ENCODE measurements at places on chromosomes 1 and 21.

GRCh38 chr1:7374563-7375160, 396.4 kb upstream of the VAMP3 start:
- DNase-seq, result no peak

DNA sequence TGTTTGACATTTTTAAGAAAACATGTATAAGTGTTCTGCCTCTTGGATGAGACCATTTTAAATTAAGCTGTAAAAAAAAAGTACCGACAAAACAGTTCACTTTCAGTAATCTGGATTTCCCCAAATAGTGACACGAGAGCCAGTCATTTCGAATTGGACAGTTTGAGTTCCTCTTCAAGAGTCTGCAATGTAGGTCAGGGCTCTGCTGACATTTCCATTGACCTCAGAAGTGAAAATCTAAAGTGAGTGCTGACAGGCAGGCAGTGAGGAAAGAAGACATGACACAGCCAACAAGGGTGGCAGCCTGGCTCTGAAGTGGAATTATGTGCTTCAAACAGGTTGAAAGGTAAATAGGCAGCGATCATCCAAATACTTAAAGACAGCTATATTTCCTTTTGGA, at the start of gene IL23R:
TSS of gene IL23R (plus strand) at position 259 of the 400 bp plus-strand sequence. CDS start 1,667 bp downstream, outside the sequence.
- no peak for DNase-seq

DNA sequence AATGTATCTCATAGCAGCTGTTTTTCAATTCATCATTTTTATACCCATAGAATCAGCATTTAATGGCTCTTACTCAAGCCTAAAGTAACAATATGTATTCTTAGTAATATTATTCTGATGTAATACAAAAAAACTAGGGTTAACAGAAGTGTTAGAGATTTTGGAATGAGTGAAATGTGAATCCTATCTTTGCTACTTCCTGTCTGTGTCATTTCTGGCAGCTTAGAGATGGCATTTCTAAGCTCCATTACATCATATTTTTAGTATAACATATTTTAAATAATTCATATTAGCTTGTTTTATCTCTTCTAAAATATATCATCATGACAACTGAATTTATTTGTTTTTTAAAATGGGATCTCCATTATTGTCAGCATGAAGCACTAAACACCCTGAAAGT, 90.2 kb downstream of the LRRC7 start:
- DNase-seq, result no peak

- no peak for DNase-seq
Observed at GRCh38 chr1:203794764-203795440, 521 bp upstream of the ZBED6 start.

DNA sequence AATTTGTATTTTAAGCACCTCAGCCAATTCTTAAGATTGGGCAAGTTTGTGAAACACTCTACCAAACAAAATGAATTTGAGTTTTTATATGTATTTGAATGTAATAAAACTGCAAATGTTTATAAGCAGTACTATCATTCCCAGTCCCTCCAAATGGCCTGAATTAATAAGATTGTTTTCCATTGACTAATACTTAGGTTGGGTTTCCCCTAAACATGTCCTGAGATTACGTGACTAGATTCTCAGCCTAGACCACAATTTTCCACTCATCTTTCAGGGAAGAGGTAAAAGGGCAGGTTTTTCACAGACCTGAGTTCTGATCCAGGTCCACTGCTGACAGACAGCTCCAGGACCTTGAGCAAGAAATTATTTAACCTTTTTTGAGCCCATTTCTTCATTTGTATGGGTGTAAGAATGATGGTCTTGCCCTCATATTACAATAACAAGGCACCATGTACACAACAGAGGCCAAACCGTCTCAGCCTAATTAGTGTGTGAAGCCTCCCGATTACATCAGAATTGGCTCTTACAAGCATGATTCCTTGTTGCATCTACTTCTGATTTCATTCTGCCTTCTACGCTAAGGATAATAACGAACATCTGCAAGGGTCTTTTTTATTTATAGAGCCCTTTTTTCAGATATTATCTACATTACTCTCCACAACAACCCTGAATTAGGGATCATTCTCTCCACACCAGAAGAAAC, 51.2 kb downstream of the BEND5 start:
- no peak for DNase-seq

- no peak for DNase-seq
Observed at GRCh38 chr1:56057466-56058405, 521.6 kb downstream of the PLPP3 start.

GRCh38 chr1:167093846-167094516, at the start of gene STYXL2:
TSS of gene STYXL2 (plus strand) at chr1:167094075. CDS start at chr1:167094850, 775 bp downstream.
- DNase-seq, result no peak

DNA sequence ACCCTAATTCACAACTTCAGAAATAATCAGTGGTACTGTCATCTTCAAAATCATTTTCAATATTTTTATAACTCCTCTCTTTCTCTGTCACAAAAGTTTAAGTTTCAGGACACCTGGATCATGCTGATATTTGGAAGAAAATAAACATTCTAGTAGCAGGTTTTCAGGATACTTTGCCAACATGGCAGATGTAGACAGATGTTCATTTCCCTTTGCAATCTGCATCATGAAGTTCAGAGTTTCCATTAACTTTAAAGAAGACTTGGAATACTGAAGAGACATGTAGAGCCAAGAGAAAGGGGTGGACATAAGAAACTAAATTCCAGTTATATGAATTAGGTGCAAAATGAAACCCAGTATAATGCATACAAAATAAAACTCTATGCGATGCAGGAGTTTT, 218.1 kb downstream of the USH2A start:
- DNase-seq, result no peak

DNA sequence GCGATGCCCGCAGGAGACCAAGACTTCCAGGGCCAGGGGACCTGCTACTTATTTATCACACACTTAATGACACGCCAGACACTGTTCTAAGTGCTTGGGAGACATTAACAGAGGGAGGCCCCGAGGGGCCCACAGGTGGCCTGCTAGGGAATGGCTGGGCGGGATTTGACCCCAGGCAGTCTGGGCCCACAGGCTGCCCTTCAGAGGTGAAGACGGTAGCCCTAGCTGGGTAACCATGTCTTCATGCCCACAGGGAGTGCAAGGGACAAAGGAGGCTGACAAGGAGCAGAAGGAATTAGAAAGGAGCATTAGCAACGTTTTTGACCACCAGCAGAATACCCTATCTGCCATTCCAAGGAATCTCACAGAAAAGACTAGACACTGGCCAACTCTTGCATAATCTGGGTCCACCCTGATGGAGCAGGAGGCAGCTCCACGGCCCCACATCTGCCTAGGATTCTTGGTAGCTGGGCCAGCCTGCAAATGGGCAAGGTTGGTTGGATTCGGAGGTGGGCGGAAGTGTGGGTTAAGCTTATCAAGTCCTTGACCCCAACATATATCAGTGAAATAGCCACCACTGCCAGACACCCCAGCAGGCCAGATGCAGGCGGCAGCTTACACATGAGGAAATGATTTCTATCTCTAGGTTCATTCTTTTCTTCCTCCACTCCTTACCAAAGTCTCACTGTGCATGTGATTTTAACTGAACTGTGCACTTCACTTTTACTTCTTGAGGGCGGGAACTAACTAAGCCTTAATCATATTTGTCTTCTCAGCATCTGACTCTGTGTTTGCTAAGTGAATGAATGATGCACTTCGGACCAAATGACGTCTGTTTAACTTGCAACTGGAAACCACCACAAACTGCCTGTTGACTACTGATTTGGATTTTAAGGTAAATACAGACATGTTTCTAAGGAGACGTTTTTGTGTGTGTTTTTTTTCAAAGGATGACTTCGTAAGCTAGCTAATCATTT, 3.4 kb upstream of the ETS2 start:
- no peak for DNase-seq

DNA sequence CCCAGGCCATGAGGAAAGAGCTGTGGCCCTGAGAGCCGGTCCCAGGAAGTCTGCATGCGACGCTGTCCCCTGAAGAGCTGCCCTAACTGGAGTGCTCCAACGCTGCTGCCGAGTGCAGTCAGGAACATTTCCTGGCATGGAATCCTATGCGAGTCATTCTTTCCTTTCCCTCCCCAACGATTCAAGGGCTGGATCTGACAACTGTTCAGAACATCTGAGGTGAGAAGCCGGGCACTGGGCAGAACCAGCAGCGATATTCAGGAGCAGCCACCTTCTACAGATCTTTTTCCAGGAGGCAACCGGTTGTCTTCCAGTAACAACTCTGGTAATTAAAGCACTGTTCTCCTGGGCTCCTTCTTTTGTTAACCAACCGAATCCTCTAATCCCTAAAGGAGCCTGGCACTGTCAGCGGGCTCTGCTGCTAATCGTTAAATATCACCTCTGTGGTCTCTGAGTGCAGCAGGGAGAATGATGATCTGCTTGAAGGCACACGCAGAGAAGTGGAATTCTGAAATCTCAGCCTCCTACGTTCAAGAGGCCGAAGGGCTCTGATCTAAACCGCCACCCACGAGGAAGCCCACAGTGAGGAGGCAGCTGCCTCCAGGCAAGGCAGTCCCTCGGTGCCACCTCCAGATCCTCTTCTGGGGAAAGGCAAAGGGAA, 55.8 kb downstream of the SLC45A1 start:
- DNase-seq, result no peak

DNA sequence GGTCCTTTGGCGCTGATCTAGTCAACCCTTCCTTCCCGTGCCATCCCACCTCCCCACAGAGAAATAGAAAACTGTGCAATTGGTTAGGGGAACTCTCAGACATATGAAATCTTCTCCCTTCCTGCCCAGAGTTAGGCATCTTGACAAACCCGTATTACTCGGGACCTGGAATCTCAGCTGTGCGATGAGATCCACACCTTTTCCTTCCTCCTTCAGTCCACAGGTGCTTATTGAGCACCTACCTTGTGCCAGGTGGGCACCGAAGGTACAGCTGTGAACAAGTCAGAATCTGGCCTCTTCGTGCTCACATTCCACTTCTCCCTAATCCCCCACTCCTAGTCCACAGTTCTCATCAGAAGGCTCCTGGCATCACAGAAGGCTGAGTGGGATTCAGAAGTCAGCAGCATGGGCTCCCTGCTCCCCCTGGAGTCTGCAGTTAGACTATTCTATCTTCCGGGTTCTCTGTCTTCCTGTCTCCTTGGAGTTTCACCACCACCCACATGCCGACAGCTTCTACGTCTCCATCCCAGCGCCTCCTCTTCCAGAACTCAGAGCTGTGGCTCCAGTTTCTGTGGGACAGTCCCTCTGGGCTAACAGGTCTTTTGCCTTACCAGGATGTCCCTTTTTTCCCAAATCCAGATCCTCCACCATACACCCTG, 23.0 kb downstream of the KNCN start:
- peak; percentile 25 for DNase-seq

DNA sequence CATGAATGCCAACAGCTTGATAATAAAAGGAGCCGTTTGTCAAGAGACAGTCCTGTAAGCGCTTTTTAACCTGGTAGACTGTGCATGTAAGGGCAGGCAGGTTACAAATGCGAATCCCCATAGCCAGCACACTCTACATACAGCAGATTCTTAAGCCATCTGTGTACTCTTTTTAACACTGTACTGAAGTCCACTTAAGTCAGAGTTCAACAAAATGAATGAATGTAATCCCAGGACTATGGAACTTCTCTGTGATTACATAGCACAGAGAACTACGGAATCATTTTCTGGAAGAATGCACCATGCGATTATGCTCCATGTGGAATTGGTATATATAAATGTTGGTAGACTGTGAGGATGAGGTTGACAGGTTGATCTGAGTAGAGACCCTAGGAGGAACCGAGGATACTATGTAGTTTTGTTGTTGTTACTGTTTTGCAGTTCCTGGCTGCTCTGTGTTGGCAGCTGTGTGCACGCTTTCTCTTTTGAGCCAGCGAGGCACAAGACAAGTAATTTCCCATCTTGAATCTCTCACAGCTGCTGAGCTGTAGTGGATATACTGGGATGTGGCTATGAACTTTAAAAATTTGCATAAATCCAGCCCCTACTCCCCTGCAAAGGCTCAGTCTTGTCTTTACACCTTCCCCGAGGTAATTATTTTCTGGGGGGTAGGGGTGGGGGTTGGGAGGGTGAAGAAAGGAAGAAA, 21.9 kb downstream of the LRRC8D start:
- no peak for DNase-seq

DNA sequence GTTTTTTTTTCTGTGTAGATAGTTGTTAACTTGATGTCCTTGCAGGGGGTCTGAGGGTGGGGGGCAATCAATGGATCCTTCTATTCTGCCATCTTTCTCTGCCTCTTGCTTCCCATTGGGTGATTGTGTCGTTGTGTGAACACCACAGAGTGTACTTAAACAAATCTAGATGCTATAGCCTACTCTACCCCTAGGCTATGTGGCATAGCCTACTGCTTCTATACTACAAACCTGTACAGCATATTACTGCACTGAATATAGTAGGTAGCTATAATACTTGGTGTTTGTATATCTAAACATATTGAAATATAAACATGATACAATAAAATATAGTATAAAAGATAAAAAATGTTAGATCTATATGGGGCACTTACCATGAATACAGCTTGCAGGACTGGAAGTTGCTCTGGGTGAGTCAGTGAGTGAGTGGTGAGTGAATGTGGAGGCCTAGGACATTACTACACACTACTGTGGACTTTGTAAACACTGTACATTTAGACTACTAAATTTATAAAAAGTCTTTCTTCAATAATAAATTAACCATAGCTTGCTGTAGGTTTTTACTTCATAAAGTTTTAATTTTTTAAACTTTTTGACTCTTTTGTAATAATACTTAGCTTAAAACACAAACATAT, 105.4 kb downstream of the CENPF start:
- no peak for DNase-seq

DNA sequence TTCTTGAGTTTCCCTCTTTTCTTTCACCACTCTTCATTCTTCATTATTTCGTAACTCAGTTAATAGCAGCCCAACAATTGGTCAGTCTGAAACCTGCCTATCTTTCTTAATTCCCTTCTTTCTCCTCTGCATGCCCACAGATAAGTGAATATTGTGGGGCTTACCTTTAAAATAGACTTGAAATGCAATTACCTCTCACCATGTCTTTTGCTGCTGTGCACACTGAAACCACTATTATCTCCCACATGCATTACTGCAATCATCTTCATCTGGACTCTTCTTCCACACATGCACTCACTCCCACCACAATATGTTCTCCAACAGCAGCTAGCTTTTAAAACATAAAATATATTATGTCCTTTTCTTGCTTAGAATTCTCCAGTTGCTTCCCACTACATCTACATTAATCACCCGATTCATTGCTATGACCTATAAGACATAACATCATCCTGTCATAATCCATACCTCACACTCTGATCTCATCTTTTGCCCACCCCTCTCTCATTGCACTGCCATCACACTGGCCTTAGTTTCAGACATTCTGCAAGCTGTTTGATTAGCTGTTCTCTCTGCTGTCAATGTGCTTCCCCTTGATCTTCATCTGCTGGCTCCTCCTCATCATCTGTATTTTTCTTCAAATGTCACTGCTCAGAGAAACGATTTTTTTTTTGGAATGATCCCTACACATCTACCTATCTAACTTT, 304.8 kb downstream of the PTPRC start:
- DNase-seq, result no peak

- DNase-seq, result no peak
Observed at GRCh38 chr1:68916221-68916902, 419.5 kb upstream of the DEPDC1 start.

- DNase-seq, result no peak
Observed at GRCh38 chr1:17563494-17564281, 24.2 kb downstream of the ARHGEF10L start.

DNA sequence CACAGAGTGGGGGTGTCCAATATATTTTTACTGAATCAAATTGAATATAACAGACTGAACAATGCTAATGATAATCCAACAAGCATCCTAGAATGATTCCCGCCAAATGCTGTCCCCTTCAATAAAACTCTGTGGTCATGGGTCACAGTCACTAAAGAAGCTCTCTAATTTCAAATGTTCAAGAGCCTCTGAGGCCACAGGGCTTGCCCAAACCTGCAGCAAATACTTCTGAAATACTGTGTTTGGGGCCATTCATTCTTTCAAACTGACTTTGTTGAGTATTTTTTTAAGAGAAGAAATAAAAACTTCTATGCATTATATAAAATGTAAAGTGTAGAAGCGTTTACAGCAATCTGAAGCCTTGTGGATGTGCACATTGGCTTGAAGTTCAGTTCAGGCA, 7.6 kb upstream of the BEND5 start:
- no peak for DNase-seq
